CD4-positive, alpha-beta memory T cell (primary cell): ENCODE measurements at places on chromosomes 1 and 21.

DNA sequence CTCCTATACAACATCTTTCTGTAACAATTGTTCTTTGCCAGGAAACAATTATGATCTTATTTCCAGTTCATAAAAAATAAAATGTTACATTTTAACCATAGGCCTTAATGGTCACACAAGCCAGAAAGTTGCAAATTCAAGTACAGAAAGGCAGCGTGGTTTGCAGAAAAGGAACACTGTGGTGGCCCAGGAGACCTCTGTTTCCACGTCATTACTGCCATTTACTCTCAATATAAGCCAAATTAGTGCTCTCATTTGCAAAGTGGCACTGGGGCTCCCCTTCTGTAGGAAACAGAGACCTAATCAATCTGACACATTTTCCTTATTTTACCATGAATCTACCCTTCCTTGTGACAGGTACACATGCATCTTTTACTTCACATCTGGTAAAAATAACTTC, 79.3 kb upstream of the TLR5 start:
- DNase-seq = no peak

GRCh38 chr1:42963378-42964043, 4.8 kb upstream of the SLC2A1 start:
- DNase-seq = no peak

DNA sequence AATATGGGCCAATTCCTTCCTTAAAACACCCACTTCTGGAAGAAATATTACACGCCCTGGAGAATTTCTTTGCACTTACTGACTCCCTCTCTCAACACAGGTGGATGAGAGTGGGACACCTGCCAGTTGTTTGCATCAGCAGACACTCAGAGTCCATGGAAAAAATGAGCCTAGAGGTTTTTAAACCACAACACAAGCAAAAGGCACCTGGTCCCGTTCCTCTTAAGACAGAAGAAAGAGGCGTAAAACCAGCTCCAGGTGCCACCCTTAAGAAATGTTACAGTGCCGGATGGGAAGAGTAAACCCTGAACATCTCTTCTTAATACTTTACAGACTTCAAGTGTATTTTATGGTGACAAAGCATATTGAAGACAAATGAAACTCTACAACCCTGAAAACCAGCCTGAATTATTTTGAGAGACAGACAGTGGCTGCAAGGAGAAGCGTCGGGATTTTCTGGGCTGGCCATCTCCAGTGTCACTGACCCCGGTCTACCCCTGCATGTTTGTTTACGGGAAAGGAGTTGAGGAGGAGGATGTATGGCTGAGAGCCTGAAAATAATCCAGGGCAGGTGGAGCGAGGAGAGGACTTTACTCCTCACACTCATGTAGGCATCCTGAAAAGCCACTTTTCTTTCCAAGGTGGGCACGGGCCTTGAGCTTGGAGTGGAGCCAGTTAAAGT, 7.8 kb upstream of the RIPK4 start:
- DNase-seq = no peak

GRCh38 chr1:36591278-36591677, 108.6 kb upstream of the CSF3R start:
- DNase-seq = no peak

DNA sequence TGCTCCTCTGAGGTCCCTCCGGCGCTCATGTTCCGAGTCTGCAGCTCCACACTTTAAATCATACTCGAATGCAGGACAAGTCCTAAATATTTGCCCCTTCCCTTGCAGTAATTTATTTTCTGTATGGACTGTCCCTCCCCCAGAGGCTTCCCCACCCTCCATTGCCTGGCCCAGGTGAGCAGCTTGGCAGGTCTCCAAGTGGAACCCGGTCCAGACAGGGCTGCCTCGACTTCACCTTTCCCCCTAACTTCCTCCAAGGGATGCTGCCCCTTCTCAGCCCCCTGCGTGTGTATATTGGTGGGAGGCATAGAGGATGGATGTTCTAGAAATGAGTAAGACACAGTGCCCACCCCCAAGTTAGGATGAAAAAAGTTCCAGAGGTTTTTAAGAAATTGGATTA, 5.4 kb upstream of the OPTC start:
- no peak for DNase-seq

DNA sequence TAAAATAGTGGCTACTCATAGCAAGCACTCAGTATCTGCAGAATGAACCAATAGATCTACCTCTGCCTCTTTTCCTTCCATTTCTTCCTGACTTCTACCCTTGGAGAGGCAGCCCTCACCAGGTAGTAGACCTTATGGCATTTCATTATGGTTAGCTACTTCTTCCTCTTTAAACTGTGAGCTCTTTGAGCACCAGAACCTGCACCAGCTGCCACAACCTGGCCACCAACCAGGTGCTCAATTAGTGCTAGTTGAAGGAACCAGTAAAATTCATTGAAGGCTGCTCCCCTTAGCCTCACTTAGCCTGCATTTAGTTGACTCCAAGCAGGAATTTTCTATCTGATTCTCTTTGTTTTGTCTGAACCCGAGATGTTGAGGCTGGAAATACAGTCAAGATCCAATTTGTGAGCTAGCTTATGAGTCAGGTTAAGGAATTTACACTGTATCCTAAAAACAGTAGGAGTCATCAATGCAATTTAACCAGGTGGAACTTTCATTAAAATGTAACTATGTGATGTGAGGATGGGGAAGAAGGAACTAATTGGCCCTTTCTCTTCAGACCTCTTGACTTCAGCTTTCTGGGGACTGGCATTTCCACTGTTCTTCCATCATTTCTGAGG, 81.5 kb upstream of the UBE2U start:
- no peak for DNase-seq

DNA sequence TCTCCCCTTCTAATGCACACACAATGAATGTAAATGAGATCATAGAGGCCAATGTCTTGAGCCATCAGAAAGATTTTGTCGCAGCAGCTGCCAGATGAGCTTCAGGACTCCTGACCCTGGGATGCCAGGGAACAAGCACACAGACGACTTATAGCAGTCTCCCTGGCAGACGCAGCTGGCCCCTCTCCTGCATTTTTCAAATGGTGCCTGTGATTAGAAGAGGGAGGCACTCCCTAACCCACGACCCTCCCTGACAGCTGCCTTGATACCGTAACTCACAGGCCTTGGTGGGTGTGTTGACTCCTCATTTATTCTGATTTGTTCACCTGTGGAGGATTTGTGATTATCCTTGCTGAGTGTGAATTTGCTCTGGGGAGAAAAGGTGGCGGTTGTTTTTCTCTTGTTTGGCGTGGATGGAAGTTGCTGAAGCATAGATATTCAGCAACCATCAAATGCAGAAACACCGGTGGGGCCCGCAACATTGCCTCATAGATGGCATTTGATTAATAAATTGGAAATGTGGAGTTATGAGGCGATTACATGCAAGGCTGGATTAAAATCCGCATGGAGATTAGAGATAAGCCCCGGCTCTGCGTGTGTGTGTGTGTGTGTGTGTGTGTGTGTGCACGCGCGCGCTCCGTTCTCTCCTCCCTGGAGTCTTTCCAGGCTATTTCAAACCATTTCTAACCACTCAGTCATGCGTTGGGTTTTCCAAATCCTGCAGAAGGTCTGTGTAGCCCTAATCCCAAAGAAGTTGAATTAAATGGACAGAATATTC, 2.1 kb upstream of the RD3 start:
- DNase-seq = no peak

DNA sequence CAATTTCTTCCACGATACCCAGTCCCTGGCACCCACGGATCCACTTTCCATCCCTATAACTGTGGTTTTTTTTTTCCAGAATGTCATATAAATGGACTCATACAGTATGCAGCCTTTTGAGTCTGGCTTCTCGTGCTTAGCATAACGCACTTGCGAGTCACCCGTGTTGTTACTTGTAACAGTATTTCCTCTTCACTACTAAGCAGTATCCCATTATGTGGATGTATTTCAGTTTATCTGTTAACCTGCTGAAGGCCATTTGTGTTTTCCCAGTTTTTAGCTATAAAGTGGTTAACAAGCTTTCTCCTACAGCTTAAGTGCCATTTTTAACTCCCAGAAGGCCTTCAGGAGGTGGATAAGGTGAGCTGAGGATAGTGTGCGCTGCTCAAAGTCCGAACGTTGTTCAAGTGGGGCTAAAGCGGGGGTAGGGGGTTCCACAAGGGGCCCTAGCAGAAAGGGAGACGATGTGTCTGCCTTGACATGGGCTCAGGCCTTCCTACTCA, 829 bp downstream of the ADAR start:
- DNase-seq = no peak

DNA sequence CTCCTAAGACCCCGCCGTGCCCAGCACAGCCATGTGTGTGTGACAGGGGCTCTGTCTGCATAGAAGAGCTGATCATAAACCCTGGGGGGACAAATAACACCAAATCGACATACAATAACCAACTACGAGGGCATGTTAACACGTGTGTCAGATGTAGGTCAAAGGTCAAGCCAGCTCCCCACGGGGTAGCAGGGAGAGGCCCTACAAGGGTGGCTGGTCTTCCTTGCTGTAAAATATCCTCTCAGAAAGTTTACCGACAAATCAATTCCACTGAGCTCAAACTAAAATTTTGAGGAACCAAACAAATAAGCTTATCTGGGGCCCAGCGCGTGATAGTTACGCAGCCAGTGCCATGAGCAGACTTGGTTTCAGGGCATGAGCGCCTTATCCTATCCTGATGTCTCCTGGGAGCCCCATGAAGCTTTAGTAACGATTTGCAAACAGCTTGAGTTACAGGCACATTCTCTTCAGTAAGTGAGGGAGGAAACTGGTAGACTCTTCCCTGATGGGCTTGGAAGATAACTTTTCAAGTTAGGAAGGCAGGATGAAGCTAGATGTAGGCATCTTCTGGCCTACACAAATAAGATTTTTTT, 2.7 kb upstream of the TMPRSS3 start:
- no peak for DNase-seq
